ELF-1 (cell line): ENCODE measurements at places on chromosomes 5 and 9.

GRCh38 chr5:56169281-56169680 is 63.8 kb downstream of the ANKRD55 start:
- DNase-seq, result no peak

- DNase-seq, result no peak
These were observed 52.8 kb downstream of the WHRN start for GRCh38 chr9:114452219-114453165.

DNA sequence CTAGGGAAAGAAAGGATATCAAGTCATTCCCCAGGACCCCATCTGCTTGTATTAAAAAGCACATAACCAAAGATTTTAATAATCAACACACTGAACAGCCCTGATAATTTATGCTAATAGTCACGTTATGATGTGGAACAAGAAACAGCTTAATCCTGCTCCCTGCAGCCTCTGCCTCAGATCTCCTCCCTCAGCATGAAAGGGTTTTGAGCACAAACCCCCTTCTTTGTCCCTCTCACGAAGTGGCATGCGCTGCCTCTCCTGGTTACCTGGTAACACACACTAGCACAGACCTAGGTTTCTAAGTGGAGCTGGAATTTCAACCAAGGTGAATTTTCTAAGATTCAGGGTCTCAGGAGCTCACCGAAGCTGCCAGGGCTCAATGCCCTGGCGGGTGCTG is 5.1 kb downstream of the IGFBPL1 start:
- DNase-seq, result no peak

GRCh38 chr5:157842185-157842584 is 16.8 kb downstream of the CLINT1 start:
- DNase-seq, result no peak

DNA sequence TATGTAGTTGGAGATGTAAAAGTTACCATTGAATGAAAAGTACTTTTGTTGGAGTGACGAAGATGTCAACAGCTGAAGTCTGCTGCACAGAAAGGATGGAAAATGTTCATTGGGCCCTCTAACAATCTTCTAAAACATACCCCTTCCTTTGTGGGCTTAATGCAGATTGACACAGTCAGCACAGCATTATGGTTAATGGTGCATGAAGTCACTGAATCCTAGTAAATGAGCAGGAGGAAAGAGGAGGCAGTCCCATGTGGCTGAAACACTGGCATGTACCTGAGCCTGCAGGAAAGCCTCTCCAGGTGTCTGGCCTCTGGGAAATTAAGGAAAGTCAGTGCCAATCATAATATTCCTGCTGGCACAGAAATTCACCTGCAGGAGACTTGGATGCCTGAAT is 153.8 kb downstream of the ARL15 start:
- no peak for DNase-seq

- DNase-seq, result no peak
These were observed 204.9 kb upstream of the CDKN2B start for GRCh38 chr9:22214021-22214420.
